Upper lobe of left lung (tissue), 6 donors: ENCODE measurements at places on chromosomes 12 and 14. TPM values are rescaled to one million over a fixed set of nuclear protein-coding genes. Genes with fewer than 3 reads are reported as not detected.

Gene GLIPR1L1
- not detected for total RNA-seq

Gene HOXC12
- not detected for total RNA-seq

Gene OSGEP
- 40.7 TPM for total RNA-seq

- DNase-seq, result no peak
Observed at GRCh38 chr14:40697231-40697630, 909.4 kb upstream of the LRFN5 start.

DNA sequence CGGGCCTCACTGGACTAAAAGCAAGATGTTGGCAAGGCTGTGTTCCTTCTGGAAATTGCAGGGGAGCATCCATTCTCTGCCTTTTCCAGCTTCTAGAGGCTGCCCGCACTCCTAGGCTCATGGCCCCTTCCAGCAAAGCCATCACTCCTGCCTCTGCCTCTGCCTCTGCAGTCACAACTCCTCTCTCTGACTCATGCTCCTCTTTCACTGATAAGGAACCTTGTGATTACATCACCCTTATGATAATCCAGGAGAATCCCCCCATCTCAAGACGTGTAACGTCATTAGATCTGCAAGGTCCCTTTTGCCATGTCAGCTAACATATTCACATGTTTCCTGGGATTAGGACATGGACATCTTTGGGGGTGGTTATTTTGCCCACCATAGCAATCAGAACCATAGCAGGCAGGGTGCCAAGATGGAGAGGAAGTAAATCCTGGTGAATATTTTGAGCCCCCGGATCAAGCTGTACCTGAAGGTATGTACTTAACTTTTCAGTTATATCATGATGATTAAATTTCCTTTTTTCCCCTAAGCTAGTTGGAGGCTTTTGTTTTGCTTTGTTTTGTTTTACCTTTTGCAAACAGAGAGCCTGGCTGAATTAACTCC is 123.6 kb downstream of the SCARB1 start:
- no peak for DNase-seq

DNA sequence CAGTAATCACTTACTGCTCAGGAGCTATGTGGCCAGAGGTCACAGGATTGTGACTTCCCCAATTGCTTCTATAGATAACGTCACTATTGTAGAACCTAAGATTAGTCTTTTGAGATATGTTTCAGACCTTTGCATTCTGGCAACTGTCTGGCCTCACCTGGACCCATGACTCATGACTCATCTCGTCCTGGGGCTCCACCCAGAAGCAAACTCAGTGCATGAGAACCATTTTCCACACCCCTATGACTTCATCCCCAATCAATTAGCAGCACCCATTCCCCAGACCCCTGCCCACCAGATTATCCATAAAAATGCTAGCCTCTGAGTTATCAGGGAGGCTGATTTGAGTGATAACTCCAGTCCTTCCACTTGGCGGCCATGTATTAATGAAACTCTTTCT is 186.9 kb downstream of the EMP1 start:
- no peak for DNase-seq

DNA sequence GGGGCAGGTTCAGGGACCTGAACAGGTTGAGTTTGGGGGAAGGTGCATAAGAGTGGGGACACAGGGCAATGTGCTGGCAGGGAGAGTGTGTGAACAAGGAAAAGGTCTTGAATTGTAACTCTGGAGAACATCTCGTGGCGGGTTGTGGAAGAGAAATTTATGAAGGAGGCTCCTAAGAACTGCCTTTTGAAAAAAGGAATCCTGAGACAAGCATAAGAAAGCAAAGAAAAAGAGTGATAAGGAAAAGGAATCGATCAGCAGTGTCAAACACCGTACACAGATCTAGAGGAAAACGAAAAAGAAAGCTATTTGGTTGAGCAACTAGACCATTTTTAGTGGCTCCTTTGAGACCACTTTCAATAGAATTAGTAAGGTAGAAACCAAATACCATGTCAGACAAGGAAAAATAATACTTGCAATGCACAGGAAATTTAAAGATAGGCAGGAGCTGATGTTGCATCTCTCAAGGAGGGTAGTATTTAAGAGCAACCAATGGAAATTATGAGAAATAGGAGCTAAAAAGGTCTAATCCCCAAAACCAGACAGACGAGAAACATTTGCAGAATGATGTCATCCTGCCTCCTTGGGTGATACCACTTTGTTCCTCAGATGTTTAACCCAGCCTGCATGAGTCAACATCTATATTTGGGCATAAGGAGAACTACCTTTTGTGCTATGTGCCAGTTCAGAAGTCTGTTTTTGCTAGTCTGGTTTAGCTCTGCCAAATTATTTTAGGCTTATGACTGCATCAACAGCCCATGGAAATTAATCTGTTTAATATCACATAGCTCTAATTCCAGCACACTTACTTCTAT is 64.5 kb upstream of the STK38L start:
- peak; percentile 31 for DNase-seq
